ENCODE measurements at places on chromosomes 1 and 21.

DNA sequence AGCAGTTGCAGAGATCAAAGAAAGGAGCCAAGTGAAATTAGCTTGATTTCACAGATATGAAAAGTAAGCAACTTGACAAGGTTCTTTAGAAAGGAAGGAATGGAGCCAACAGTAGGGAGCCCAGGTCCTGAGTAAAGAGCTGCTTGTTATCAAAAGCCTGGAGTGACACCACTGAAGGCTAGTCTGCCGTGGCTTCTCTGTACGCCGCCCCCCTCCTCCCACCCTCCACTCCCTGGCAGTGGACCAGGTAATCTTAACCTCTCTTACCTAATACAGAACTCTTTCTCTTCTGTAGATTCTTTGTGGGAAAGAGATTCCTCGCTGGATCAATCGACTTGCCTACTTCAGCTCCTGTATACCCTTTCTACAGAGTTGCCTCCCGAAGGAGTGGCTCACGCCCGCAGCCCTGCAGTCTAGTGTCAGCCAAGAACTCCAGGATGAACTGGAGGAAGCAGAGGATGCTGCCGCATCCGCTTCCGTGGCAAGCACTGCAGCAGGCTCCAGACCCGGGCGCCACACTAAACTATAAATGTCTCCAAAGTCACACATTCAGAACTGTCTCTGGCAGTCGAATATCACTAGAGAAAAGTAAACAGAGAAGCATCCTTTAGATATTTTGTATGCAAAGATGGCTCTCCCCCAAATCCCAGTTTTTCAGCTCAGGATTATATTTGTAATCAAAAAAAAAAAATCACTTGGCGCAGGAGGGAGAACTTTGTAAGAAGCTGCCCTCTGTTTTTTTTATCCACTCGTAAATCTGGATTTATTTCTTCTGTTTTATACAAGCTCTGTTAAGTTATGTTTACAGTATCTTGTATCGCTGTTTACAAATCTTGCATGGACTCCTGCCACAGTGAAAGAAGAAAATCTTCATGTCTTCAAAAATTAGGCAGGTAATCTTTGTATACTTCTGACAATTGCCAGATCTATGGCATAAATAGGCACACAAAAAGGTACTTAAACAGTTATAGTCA, 52.6 kb downstream of the DESI2 start:
- DNase-seq, result no peak

GRCh38 chr1:156112276-156113137, 2.0 kb upstream of the LMNA start:
- no peak for DNase-seq

GRCh38 chr1:80385650-80386049, 1379.1 kb upstream of the ADGRL4 start:
- no peak for DNase-seq

GRCh38 chr1:230000493-230001184, 66.4 kb upstream of the GALNT2 start:
- DNase-seq, result no peak

DNA sequence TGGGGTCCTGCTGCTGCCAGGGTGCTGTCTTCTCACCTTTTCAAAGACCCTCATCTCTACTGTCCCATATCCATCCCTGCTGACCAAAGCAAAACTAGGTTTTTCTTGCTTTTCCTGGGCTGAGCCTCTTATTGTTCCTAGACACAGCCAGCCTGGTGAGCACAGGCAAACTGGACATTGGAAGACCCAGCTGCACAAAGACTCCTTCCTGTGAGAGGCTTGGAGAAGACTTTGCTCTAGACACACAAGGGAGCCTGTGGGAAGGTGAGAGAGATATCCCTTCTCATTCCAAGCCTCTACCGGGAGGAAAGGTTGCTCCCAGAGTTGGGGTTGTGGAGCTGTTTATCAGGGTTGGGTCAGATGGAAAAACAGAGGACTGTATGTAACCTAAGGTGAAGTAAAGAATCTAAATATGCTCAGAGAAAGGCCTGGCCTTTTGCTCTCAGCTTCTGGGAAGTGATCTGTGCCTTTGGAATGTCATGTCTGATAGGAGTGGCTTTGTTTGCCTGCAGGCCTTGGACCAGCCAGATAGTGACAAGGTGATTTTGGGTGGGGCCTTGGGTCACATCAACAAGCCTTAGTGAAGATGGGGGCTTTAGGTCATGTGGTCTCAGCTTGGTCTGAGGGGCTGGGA, 87.6 kb upstream of the RUNX1 start:
- DNase-seq, result no peak

DNA sequence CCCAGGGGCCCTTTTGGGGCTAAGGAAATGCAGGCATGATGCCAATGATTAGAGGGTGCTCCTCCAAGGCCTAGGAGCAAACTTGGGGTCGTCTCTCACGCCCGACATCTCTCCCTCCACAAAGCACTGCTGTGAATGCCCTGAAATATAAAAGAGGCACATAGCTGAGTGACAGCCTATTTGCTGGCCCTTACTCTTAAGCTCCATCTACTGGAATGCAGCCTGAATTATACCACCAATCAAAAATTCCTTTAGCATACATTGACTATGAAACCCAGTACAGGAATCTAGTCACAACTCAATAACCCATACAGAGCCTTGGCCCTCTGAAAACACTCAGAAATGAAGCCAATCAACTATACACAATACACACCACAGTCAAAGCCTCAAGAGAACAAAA, 105.5 kb downstream of the LRIG2 start:
- DNase-seq, result no peak

- DNase-seq, result peak; percentile 54
These were observed 835 bp downstream of the UHMK1 start for GRCh38 chr1:162498496-162498810.

GRCh38 chr1:165880993-165881392, 53.6 kb downstream of the UCK2 start:
- DNase-seq, result no peak

DNA sequence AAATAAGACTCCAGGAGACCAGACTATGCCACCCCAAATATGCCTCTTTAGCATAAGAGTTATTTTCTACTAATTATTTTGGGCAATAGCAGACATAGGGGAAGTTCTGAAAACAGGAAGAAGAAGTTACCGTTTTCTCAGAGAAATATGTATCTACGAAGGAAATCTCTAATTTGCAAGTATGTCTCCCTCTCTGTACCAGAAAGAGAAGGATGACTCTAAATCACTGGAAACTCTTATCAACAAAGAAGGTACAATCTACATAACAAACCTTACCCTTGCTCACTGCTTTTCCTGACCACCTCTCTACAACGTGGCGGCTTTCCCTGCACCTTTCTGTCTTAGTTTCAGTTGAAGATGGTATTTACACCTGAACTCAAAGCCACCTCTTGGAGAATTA, 49.0 kb downstream of the OMA1 start:
- peak; percentile 45 for DNase-seq

DNA sequence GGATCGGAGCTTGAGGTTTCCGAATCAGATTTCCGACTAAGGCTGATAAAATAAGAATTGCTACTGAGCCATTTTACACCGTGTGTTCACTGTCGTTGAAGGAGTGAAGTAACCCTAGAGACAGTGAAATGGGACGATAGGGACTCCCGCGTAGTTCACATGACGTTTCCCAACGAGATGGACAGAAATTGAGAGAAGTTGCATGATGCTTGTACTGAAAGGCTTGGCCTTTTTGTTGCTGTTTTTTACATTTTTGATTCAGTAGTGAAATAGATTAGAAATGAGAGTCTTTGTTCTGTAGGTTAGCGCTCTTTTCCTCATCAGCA, 1.2 kb downstream of the KHDRBS1 start:
- no peak for DNase-seq

DNA sequence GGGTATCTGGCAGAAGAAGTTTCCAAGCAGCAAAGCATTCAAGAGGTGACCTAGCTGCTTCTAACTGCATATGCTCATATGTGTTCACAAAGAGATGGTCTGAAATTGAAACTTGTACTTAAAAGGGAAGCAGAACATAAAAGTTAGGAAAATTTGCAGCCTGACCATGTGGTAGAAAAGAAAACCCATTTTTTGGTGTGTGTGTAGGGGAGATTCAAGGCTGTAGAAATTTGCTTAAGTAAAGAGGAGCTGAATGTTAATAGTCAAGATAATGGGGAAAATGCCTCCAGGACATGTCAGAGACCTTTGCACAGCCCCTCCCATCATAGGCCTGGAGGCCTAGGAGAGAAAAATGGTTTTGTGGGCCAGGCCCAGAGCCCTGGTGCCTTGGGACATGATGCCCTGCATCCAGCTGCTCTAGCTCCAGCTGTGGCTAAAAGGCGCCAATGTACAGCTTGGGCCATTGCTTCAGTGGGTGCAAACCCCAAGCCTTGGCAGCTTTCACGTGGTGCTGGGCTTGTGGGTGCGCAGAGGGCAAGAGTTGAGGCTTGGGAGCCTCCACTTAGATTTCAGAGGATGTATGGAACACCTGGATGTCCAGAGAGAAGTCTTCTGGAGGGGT, 54.9 kb downstream of the DHRS3 start:
- no peak for DNase-seq

DNA sequence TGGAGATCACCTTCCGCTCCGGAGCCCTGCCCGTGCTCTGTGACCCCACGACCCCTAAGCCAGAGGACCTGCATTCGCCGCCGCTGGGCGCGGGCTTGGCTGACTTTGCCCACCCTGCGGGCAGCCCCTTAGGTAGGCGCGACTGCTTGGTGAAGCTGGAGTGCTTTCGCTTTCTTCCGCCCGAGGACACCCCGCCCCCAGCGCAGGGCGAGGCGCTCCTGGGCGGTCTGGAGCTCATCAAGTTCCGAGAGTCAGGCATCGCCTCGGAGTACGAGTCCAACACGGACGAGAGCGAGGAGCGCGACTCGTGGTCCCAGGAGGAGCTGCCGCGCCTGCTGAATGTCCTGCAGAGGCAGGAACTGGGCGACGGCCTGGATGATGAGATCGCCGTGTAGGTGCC, 9.6 kb downstream of the SPATA46 start:
- DNase-seq, result no peak

- DNase-seq, result no peak
These were observed 76.5 kb downstream of the BCAR3 start for GRCh38 chr1:93605026-93605568.

GRCh38 chr1:79322511-79323027, 316.0 kb upstream of the ADGRL4 start:
- DNase-seq, result no peak

DNA sequence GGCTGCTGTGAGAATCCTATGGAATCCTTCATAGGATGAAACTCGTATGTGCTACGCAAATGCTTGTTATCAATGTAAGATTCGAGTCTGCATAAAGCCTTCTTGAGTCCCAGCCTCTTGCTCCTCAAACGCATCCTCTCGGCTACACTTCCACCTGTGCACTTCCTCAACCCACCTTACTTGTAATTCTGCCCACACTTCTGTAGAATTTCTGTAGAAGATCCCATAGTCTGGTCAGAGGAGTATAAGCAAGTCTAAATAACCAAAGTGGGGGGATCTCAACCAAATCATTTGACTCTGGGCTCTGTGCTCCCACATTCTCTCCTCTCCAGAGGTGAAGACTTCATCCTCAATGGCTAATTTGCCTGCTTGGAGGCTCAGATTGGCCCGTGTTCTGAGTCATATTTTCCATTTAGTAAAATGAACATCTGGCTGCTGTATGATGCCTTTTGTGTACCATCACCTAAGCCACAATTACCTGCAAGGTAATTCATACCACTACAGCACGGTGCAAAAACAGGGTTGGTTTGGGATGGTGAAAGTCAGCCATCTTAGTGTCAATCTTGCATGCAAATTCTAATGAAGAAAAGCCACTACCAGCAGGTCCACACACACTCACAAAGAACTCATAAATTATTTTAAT, 63.2 kb downstream of the ITPKB start:
- no peak for DNase-seq

GRCh38 chr1:53338423-53338822, 10.6 kb upstream of the LRP8 start:
- DNase-seq, result no peak

GRCh38 chr1:1451696-1452364, 2.3 kb downstream of the ATAD3C start:
- DNase-seq, result no peak

- no peak for DNase-seq
These were observed 76.4 kb downstream of the TGFB2 start for GRCh38 chr1:218421531-218421930.

- DNase-seq, result no peak
These were observed 3.4 kb upstream of the COL6A2 start for GRCh38 chr21:46094401-46095082.

GRCh38 chr1:111205714-111206050, 5.2 kb upstream of the DENND2D start:
- peak; percentile 73 for DNase-seq

- no peak for DNase-seq
These were observed 2.3 kb downstream of the PYHIN1 start for GRCh38 chr1:158933621-158934020.

- no peak for DNase-seq
These were observed at the start of gene TMEM125 for GRCh38 chr1:43269627-43270375. TMEM125 (plus strand) TSS chr1:43269983; CDS start chr1:43272723, 2,740 bp downstream.

DNA sequence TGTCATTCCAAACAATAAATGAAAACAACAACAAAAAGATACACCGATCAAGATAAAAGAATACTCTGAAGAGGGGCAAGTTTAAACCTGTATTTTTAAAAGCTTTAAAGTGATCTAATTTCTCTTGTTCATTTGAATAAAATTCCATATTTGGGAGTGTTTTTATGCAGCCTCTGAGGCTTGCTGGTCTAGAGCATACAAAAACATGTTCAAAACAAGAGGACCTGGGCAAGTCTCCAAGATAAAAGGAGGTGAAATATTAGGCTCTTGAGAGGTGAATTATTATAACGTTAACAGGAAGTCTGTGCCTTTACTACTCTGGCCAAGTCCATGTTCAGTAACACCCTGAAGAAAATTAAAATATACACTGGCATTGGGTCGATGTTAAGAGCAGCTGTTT, 20.1 kb downstream of the URB1 start:
- DNase-seq, result no peak

DNA sequence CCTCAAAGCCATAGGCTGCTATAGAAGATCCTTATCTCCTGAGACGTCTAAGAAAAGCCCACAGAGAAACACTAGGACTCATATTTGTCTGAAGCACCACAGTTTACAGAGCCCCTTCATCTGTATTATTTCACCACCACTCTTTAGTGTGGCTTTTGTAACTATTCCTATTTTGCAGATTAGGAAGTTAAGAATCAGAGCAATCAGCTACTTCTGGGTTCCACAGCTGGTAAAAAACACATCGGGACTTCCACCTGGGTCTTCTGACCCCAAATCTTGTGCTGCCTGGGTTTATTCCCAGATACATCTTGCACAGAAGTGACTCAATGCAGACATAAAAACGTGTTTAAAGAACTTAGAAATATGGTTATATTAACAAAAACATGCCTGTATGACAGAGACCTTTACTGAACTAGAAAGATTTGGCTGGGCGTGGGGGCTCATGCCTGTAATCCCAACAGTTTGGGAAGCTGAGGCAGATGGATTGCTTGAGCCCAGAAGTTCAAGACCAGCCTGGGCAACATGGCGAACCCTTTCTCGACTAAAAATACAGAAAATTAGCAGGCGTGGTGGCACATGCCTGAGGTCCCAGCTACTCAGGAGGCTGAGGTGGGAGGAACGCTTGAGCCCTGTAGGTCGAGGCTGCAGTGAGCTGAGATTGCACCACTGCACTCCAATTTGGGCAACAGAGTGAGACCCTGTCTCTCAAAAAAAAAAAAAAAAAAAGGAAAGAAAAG, 40.9 kb downstream of the ELK4 start:
- no peak for DNase-seq

Data from inflammatory macrophage (primary cell).